ENCODE measurements at places on chromosomes 2 and 18.

- DNase-seq = no peak
These were observed 2.7 kb downstream of the EPHA4 start for GRCh38 chr2:221569425-221569845.

- no peak for DNase-seq
These were observed 61.2 kb downstream of the FARSB start for GRCh38 chr2:222594679-222595078.

- no peak for DNase-seq
These were observed 472.9 kb downstream of the PTPRM start for GRCh38 chr18:8040021-8040420.

GRCh38 chr2:29923110-29923721 is 1.8 kb upstream of the ALK start:
- DNase-seq = peak; percentile 73

DNA sequence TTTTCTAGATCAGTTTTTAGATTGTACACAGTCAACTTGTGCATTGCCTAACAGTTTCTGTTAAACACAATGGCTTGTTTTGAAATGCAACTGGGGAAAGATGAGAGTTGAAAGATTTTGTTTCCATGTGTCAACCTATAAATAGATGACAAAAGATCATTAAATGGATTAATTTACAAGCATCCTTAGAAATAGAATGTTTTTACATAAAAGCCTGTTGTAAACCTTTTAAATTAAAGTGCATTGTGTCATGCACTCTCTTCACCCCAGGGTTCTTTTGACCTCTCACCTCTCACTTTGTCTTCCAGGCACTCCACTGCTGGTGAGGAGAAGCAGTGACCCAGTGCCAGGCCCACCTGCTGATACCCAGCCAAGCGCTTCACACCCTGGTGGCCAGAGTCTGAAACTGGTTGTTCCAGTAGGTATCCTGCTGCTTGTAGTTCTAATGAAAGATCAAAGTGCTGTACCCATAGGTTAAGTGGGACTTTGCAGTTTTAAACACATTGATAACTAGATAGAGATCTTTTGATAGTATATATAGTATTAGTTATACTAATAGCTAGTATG is 502.1 kb downstream of the PARD3B start:
- DNase-seq = no peak

- DNase-seq = no peak
These were observed 102.9 kb downstream of the CLIP4 start for GRCh38 chr2:29218071-29218470.

GRCh38 chr2:224849264-224849663 is 133.1 kb upstream of the CCDC195 start:
- no peak for DNase-seq

DNA sequence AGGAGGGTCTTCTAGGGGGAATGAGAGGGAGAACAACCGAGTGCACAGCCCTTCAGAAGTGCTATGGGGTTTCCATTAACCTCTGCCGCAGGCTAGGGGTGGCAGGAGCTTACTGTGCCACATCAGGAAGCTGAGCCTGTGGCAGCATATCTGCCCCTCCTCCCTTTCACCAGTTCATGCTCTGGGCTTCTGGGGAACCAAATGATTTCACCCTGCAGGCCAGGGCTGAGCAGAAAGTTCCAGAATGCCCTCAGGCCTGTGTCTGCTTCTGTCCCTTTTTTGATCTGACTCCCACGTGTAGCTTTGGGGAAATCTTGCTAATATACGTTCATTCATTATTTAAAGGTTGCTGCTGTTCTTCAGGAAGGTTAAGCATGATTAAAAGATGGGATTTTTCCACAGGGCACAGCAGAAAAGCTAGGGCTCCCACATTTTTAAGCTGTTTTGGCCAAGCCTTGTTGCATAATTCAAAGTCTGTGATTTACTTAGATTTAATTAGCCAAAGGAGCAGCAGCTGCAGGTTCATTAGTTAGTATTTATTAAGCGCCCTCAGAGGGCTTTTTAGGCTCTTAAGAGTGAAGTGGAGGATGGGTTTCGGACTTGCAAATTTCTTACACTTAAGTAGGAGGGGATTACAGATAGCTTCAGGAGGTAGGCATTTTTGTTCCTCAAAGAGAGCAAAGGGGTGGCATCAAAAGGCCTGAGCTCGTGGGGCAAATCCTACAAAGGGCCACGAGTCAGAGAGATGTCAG is 10.2 kb downstream of the TMEM247 start:
- no peak for DNase-seq

DNA sequence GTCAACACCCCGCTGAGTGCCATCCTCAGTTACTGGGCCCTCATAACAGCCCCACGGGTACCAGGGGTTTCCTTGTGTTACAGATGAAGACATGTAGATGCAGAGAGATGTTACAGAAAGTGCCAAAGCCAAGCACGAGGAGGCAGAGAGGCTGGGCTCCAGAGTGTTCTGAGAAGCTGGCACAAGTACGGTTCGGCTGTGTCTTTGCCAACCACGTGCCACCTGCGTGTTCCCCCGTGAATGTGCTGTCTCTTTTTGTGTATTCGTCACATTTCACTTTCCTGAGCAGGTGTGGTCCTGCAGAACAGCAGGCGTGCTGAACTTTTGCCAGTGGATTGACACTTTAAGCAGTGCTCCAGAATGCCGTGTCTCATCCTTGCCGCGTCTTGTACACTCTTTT is 124.6 kb downstream of the NCK2 start:
- DNase-seq = no peak

DNA sequence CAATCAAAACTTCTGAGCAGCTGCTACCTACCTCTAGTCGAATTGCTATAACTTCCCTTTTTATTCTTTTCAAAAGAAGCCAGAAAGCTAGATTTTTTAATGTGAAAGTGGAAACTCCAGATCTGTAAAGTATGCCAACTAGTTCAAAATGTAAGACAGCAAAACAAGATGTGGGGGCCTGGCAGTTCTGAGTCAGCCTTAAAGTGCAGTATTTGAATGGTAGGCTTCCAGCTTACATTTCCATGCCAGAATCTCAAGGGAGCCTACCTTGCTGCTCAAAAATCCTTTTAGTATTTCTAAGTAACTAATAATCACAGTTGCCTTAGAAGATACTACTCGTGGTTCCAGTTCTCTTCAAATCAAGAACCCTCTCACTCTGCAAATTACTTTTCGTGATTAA is 1288.7 kb downstream of the LRP1B start:
- no peak for DNase-seq

DNA sequence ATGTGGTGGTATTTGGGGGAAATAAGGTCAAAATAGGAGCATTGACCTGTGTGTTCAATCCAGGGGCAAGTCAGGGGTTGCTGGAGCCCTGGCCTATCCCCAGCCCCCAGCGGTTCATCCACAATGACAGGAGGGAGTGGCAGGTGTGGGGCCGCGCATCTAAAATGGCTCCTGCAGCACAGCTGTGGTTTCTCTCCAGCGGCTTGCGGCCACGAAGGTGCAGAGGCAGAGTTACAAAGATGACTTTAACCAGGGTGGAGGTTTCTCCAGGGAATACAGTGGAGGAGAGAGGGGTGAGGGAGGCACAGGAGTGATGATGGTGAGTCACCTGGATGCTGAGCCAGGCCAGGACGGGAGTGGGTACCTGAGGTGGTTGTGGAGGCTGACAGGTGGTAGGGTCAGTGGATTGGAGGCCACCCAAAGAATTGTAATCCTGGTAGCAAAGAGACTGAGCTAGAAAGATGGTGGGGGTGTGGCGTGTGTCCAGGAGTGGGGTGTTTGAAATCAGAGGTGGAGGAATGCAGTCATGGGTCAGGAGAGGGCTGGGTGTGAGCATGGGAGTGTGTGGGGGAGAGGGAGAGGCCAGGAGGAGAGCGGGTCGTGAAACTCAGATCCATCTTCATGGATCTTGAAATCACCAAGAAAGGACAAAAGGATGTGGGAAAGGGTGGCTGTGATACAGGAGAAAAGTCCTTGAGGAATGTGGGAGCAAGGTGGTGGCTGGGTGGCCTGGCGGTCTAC is 83.2 kb downstream of the CTIF start:
- DNase-seq = no peak

DNA sequence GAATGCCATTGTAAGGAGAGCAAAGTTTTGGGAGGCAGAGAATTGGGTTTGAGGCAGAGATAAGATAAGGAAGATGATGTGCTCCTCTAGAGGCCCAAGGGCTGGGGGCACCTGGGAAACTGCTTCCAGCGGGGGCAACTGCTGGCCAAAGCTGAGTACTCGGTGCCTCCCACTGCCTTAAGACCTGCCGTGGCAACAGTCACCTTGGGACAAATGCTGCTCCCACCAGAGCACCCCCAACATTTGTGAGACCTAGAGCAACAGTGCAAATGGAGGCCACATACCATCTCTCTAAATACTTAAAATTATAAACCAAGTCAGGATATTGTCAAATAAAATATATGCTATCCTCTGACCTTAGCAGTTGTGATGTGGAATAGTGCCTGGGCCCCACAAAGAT is 127.1 kb downstream of the CAPN13 start:
- DNase-seq = no peak

GRCh38 chr2:239692362-239692851 is 291.6 kb upstream of the HDAC4 start:
- DNase-seq = no peak

- no peak for DNase-seq
These were observed 52.2 kb downstream of the C1QL2 start for GRCh38 chr2:119106301-119106897.

DNA sequence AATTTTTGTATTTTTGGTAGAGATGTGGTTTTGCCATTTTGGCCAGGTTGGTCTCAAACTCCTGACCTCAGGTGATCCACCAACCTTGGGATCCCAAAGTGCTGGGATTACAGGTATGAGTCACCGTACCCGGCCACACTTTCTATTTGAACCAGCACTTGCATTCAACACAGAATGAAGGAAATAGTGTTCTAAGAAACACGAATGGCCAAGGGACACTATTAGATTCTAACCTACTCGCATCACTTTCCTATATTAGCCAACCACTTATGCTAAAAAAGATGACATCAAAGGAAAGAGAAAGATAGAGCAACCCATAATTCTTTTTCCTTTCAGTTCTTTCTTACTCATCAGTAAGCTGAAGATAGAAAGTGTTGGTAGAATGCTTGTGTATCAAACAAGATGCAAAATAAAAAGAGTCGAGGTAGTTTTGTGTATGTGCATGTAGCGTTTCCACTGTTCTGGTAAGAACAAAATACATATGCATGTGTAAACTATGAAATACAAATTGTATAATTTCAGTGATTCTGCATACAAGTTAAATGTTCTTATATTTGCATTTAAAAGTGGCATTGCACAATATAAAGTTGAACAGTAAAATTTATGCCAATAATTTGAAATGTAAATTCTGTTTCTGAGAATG is 247.6 kb downstream of the CDCA7 start:
- no peak for DNase-seq

DNA sequence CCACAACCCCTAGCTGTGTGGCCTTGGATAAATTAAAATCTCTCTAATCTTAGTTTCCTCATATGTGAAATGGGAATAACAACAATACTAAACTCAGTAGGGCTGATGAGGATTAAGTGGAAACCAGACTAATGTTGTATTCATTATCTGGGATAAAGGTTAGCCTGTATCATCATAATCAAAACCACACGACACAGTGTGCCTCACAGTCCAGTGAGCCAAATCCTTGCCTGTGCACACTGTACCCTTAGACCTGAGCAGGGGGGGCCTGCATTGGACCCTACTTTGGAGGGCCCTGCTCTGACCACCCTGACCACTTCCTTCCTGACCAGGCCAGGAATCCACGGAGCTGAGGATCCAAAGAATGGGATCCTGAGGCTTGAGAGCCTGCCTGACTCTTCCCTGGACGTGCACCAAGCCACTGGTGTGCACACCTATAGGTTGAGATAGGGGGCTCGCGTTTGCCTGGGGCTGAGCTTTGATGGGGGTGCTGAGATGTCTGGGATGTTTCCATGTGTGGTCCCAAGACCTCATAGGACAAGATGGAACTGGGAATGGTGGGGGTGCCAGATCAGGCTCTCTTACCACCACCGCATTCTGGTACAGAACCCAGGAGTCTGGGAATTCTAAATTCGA is 69.7 kb downstream of the TGOLN2 start:
- DNase-seq = no peak

GRCh38 chr18:25279133-25279532 is 72.8 kb downstream of the ZNF521 start:
- DNase-seq = no peak

- DNase-seq = no peak
These were observed 119.5 kb downstream of the NEB start for GRCh38 chr2:151614606-151615306.

GRCh38 chr2:12767541-12767940 is 50.8 kb downstream of the TRIB2 start:
- DNase-seq = no peak

GRCh38 chr18:55002261-55002660 is 43.0 kb upstream of the CCDC68 start:
- DNase-seq = no peak

- DNase-seq = no peak
These were observed 17.3 kb downstream of the PROKR1 start for GRCh38 chr2:68660658-68661057.

GRCh38 chr18:33375829-33376228 is 64.7 kb downstream of the CCDC178 start:
- DNase-seq = no peak

DNA sequence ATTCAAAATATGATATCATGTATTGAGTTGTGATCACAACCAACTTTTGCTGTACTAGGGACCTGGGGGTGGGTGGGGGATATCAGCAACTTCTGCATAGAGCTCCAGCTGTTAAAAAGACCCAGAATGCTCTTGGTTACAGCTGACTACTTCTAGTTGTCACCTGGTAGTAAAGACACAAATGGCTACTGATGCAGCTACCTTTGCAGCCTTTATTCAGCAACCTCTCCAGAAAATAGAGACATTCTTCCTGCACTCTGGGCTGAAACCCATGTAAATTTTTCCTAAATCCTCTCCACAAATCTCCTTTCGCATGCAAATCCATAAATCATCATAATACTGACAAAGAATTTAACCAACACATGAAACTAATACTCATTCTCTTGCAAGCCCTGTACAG is 238.3 kb downstream of the TCF4 start:
- DNase-seq = no peak

- DNase-seq = no peak
These were observed 157.0 kb downstream of the SEPTIN10 start for GRCh38 chr2:109456776-109457175.

DNA sequence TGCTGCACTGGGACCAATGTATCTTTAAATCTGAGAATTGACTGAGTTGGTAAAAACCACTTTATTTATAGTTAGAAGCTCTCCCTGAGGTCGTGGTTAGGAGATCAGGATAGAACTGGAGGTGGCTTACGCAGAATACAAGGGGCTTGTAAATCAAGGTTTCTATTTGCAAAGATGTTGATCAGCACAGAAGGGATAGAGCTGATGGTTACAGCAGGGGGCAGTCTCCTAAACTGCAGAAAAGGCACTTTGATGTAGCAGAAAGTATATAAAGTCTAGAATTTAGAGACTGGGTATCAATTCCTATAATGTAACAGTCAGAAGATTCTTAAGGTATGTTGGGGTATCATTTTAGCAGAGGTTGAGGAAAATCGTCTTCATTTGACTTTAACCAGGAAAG is 25.2 kb upstream of the ACVR1 start:
- DNase-seq = no peak

DNA sequence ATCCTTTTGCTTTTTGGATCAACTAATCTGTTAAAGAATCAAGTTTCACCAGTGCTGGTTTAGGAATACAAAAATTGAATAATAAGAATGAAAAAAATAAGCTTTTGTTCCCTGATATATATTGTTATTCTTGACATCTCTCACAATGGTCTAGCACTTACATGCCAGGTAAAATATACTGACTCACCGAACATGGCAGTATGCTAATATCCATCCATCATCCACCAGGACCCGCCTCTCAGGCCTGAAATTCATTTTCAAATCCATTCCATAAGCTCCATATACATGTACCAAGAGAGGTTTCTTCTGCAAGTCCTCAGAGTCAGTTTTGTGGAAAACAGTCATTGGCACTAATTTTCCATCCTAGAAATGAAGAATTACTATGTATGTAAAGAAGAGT is 32.5 kb downstream of the PREPL start:
- no peak for DNase-seq
